ENCODE measurements at places on chromosomes 12 and 14. TPM values are rescaled to one million over a fixed set of nuclear protein-coding genes. Genes with fewer than 3 reads are reported as not detected.

DNA sequence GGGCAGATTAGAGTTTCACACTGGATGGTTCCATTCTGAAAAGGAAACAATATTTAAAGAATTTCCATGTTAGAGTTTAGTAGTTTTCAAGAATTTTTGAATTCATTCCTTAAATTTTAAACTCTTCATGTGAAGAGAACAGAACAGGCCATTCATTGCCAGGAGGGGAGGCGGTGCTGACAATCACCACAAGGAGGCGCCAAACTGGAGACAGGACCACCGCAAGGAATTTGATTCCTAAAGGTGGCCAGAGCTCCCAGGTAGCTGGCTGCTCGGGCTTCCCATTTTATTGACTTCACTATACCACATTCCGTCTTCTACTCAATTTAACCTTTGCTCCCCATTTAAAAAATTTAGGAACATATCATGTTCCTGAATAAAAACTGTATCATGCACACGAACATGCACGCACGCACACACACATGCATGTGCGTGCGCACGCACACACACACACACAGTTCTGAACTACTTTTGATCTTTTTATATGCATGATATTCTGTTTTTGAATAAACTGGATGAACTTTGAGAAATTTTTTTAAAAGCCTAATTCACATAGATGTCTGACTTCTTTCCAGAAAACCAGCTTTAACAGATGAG is 101.2 kb downstream of the NELL2 start:
- no peak for DNase-seq

GRCh38 chr14:77607741-77608302 is 8.6 kb downstream of the SPTLC2 start:
- no peak for DNase-seq

Gene KRT72
- polyA plus RNA-seq = not detected

Gene SIX4
- polyA plus RNA-seq = 4.7 TPM

Gene MYL2
- not detected for polyA plus RNA-seq

Gene CD163L1
- polyA plus RNA-seq = 1.0 TPM

Measured in BJ (cell line).